ENCODE measurements at places on chromosomes 2 and 18. TPM values are rescaled to one million over a fixed set of nuclear protein-coding genes. Genes with fewer than 3 reads are reported as not detected.

- DNase-seq: no peak
Measured at GRCh38 chr2:223365158-223365679, 236.9 kb downstream of the SCG2 start.

GRCh38 chr2:16238001-16238761, 297.8 kb downstream of the MYCN start:
- no peak for DNase-seq

GRCh38 chr2:27143285-27143684, 4.1 kb upstream of the PRR30 start:
- no peak for DNase-seq

- no peak for DNase-seq
Measured at GRCh38 chr18:801137-801536, 10.9 kb downstream of the YES1 start.

DES gene
- total RNA-seq: not detected

Data from SJSA1 (cell line).